NCI-H1092 treated with DMSO at 0.1 percent for 48 hours (cell line): ENCODE measurements at places on chromosomes 2 and 18.

- no peak for DNase-seq
Measured at GRCh38 chr2:212919238-212919637, 232.2 kb downstream of the IKZF2 start.

- no peak for DNase-seq
Measured at GRCh38 chr2:202909394-202910192, 1.9 kb downstream of the WDR12 start.

DNA sequence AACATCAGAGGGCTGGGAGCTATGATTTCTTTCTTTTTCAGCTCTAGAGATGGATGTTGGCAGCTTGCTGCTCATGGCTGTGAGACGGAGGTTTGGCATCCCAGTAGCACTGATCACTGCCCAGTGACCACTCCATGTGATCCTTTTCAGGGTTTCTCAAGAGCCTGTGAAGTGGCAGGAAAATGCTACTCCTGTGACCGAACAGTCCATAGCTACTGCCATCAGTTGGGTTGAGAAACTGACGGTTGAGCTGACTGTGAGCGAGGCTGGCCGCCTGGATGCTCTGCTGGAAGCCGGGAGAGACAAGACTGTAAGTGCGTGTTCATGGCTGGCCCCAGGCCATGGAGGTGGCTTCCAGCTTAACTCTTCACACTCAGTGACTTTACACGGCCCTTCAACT lies 34.2 kb downstream of the VWA3B start:
- DNase-seq, result no peak

- DNase-seq, result no peak
Measured at GRCh38 chr2:53498210-53498609, 269.4 kb upstream of the CHAC2 start.

DNA sequence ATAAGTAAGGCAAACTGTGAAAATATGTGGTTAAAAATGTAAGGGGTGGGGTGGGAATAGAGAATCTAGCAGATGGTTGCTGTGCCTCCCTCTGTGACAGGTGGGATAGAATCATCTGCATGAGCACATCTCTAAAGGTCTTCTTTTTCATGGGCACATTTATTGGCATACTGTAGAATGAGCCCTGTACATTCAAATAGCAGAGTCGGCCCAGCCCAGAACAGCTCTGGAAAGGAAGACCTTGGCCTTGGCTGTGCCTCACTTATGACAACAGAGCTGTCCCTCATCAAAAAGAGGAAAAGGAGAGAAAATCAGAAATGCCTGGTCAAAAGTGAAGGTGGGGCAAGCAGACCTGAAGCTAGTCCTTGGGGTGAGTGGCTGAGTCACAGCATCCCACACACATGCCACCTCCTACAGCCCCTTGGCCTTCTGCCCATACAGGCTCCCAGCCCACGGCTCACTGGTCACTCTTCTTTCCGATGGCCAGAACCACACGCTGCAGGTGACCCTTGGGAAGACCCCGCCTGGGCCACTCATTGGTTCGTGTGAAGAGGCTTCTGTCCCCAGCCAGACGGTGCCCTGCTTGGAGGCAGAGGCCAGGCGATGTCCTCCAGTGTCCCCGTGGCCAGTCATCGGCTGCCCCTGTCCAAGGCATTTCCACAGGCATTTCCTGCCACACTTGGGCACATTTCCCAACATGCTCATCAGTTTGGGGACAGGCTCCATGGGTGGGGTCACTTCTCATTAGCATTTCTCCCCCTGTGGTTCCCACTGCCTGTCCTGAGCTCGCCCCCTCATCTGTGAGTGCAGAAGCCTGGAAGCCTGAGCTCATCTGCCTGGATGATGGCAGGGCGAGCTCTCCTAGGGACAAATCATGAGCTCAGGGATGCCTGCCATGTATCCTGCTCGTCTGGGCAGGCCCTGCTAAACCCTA lies 113.6 kb downstream of the MCFD2 start:
- DNase-seq, result no peak
